Kidney tubule cell (primary cell): ENCODE measurements at places on chromosomes 13 and 19.

GRCh38 chr13:97369261-97369893 lies 64.6 kb upstream of the RAP2A start:
- peak; percentile 10 for DNase-seq

GRCh38 chr13:95492044-95492801 lies 60.3 kb upstream of the CLDN10 start:
- DNase-seq: peak; percentile 49

GRCh38 chr13:72823724-72824123 lies 41.8 kb downstream of the PIBF1 start:
- DNase-seq: no peak

- peak; percentile 95 for DNase-seq
These were observed 284.6 kb downstream of the DNAJC15 start for GRCh38 chr13:43307921-43308433.

GRCh38 chr13:76363682-76364289 lies 522.4 kb downstream of the KCTD12 start:
- DNase-seq: no peak

- no peak for DNase-seq
These were observed 3.7 kb downstream of the APOC2 start for GRCh38 chr19:44949550-44949949.

DNA sequence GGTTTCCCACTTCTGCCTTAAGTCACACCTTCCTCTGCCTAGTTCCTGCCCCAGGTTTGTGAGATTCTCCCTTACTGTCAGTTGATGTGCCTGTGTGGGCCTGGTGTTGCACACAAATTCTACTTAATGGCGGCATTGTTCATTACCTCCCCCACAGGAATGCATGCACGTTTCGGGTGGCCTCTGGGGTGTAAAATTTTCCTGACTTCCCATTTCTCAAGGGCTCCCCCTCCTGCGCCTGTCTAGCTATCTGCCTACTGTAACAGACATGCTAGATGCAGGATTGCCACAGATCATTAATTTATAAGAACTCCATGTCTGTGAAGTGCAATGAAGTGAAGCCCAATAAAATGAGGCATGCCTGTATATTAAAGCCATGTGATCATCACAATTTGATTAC lies 1466.3 kb downstream of the PCDH9 start:
- DNase-seq: peak; percentile 42

- no peak for DNase-seq
These were observed 91.9 kb downstream of the SLAIN1 start for GRCh38 chr13:77789376-77789775.

DNA sequence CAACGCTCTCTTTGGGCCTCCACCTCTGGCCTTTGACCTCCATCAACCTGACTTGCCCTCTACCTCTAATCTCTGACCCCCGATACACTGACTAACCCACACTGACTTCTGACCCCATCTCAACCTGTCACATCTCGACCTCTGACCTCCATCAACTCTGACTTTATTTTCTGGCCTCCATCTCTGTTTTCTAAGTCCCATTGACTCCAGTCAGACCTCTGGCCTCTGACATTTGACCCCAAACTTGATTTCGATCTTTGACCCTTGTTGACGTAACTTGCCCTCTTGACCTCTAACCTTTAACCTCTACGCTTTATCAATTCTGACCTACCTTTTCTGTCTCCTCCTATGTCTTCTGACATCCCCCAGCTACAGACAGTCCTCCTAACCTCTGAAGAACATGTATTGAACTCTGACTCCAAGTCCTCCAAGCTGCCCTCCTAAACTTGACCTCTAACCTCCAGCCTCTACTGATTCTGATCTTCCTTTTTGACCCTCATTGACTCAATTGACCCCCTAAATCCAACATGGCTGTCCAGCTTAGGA lies 780 bp downstream of the ACP4 start:
- DNase-seq: no peak

GRCh38 chr13:36954542-36954941 lies 34.5 kb upstream of the SMAD9 start:
- DNase-seq: no peak

- no peak for DNase-seq
These were observed 1244.2 kb upstream of the MIR17HG start for GRCh38 chr13:90103099-90103784.

GRCh38 chr13:37059848-37060192 lies 332 bp upstream of the SUPT20H start:
- no peak for DNase-seq

GRCh38 chr13:77306458-77306857 lies 20.4 kb downstream of the MYCBP2 start:
- no peak for DNase-seq

- no peak for DNase-seq
These were observed 1.3 kb downstream of the SNRPA start for GRCh38 chr19:40752257-40752781.

- DNase-seq: no peak
These were observed 184.6 kb upstream of the NBEA start for GRCh38 chr13:34757441-34757840.

DNA sequence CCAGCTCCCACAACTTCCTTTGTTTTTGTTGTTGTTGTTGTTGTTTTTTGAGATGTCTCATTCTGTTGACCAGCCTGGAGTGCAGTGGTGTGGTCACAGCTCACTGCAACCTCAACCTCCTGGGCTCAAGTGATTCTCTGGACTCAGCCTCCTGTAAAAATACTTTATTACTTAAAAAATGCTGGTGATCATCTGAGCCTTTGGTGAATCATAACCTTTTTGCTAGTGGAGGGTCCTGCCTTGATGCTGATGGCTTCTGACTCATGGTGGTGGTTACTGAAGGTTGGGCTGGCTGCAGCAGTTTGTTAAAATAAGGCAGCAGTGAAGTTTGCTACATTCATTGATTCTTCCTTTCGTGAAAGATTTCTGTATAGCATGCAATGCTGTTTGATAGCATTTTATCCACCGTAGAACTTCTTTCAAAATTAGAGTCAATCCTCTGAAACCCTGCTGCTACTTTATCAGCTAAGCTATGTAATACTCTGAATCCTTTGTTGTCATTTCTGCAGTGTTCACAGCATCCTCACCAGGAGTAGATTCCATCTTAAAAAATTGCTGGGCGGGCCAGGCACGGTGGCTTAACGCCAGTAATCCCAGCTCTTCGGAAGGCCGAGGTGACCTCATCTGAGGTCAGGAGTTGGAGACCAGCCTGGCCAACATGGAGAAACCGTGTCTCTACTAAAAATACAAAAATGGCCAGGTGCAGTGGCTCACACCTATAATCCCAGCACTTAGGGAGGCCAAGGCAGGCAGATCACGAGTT lies 18.0 kb downstream of the ARHGAP35 start:
- peak; percentile 89 for DNase-seq

DNA sequence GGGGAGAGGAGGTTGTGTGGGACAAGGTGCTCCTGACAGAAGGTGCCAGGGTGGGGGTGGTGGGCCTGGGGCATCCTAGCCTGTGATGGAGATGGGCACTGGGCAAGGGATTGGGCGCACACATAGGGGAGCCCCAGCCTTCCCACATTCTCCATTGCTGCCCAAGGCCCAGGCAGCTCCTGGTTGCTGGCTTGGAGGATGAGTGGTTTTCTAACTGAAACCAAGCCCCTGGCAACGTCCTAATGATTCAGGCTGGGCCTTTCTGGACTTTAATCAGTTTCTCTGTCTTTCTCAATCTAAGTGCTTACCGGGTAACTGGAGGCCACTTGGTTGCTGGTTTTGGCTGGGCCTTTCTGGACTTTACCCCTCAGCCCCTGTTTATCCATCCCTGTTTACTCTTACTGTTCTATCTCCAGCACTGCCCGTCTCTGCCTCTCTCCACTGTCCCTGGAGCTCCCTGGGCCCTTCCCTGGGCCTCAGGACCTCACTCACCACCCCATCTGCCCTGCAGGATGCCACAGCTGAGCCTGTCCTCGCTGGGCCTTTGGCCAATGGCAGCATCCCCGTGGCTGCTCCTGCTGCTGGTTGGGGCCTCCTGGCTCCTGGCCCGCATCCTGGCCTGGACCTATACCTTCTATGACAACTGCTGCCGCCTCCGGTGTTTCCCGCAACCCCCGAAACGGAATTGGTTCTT lies 354 bp downstream of the CYP4F3 start:
- no peak for DNase-seq

- peak; percentile 42 for DNase-seq
These were observed 536 bp downstream of the UBA2 start for GRCh38 chr19:34428549-34429285.

- DNase-seq: peak; percentile 24
These were observed 54.5 kb downstream of the RASA3 start for GRCh38 chr13:114077933-114078325.

DNA sequence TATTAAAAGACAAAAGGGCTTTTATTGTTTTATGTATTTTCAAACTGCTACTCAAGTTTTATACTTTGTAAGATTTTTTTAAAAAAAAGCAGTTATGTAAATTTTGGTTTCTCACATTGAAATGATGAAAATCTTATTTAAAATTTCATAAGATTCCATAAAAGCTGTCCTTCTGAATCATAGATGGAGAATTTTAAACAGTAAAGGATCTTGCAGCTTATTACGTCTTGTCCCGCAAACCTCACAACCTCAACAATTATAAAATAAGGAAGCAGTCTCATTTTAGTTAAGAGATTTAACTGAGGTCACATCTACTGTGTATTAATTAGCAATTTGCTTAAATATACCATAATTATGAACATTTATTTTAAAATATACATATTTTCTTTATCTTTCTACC lies 581.0 kb upstream of the SPRY2 start:
- DNase-seq: no peak

- DNase-seq: no peak
These were observed 15.5 kb upstream of the ISYNA1 start for GRCh38 chr19:18453269-18454024.

- DNase-seq: no peak
These were observed 523 bp downstream of the ELAVL1 start for GRCh38 chr19:8004723-8005513.

GRCh38 chr19:58362272-58362994 lies at the start of gene ZNF497:
TSS of gene ZNF497 (minus strand) at chr19:58362751. CDS start at chr19:58357635, 5,116 bp downstream.
- peak; percentile 97 for DNase-seq

DNA sequence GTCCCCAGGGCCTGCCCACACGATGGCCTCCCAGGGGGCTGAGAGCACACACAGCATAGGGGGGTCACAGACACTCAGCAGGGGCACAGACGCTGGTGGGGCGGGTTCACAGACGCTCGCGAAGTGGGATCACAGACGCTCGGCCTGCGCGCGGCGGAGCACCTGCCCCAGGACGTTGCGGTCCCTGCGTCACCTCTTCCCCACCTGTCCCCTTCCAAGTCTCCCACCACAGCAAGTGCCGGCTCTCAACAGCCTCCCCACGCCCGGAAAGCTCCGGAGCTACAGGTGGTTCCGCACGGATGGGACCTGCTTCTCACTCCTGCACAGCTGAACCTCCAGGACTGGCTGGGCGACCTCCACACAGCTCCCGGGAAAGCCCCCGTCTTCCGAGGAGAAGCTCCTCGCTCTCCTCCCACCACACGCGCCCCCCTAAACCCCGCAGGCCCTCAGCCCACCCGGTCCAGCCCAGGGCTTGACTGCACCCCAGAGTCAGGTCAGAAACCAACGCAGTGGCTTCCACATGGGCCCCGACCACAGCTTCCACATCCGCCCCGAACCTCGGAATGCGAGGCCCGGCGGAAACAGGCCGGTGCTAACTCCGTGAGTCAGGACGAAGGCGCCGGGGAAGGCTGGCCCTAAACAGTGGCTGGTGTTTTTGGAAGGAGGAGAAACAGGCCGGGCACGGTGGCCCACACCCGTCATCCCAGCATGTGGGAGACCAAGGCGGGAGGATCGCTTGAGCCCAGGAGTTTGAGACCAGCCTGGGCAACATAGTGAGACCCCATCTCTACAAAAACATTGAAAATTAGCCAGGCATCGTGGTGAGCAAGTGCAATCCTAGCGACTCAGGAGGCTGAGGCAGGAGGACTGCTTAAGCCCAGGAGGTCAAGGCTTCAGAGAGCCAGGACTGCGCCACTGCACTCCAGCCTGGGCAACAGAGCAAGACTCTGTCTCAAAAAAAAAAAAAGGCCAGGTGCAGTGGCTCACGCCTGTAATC lies 16.5 kb downstream of the BTBD2 start:
- no peak for DNase-seq

- DNase-seq: no peak
These were observed 44.0 kb downstream of the ATP11A start for GRCh38 chr13:112733661-112734379.

DNA sequence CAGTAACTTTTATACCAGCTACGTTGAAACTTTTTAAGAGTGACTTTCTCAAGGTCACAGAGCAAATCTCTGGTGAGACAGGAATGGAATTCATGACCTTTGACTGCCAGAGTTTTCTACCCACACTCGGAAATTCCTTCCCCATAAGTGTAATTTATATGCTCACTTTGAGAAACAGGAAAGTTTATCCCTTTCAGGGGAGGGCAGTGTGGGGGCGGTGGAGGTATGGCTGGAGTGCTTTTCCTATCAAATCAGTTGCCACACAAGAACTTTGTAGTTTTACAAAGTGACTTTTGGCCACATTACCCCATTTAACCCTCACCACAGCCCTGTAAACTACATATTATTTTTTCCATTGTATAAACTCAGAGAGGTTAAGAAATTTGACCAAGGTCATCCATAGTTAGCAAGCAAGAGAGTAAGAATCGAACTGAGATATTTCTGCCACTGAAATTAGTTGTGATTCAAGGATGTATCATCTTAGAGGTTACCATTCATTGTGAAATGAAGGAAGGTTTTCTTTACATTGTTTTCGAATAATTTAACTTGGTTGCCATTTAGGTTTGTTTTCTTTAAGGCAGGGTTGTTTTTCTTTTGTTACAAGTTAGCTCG lies 5.9 kb downstream of the KLF12 start:
- peak; percentile 22 for DNase-seq

DNA sequence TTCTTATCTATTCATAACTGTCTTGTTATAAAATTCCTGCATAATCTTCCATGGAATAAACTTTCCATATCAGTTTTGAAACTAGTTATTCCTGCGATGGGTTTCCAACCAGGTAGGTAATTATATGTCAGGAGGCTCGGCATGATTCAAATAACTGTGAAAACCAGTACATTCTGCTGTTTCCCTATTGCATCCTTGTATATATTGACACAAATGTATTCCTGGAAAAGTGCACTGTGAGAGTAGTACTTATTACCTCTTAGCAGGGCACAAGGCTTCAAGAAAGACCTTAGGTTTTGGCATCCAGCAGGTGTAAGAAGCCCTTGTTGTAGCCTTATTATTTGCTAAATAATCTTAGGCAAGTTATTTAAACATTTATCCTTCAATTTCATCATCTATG lies 1131.3 kb upstream of the ATXN8OS start:
- DNase-seq: no peak

- DNase-seq: no peak
These were observed 5.5 kb upstream of the ECH1 start for GRCh38 chr19:38836983-38837626.

GRCh38 chr13:99388334-99388923 lies 81.2 kb upstream of the GPR183 start:
- no peak for DNase-seq
